ENCODE measurements at places on chromosomes 6 and 20.

DNA sequence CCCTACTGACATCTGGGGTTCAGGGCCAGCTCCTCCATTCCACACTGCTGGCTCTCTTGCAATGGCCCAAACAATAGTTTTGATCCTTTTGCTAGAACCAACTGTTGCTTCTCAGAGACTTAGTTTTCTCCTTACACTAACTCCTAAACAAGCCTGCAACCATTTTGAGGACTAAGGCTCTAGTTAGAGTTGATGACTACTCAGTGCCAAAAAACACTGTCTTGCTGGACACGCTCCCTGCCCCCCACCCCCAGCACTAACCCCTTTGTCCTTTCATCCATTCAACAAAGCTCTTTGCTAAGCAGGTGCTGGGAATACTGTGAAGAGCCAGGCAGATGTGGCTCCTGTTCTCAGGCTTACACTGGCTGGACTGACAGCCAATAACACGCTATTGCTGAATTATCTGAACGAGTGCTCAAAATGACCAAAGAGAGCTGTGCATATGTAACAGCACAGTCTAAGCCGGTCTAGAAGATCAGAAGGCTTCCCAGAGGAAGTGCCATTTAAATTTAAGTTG, 17.6 kb downstream of the GCLC start:
- DNase-seq = peak; percentile 50

- no peak for DNase-seq
These were observed 189.9 kb upstream of the GMDS start for GRCh38 chr6:2435323-2435722.

DNA sequence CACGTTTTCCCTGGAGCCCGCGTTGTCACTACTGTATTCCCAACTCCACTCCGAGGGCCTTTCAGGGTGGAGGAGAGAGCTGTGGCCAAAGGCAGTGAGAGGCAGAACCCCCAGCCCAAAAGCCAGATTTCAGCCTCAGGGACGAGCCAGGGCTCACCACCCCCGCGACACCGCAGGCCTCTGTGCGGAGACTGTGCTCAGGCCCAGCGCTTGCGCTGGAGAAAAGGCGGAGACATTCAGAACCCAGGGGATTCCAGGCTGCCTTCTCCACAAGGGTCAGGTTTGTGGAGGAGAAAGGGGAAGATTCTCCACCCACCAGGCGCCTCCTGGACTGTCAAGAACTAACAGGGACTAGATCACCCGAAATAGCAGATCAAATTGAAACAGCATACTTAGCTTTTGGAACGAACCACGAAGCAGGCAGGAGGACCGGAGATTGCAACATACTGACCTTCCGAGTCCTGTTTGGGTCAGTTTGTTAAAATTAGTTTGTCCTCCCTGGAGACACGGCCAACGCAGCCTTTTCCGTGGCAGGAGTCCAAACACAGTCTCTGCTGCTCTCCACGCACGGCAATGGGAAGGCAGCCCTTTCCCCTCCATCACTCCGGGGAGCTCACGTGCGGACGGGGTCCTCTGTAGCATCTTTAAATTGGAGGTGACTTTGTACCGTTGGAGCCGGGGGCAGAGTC, 14.4 kb downstream of the DLL1 start:
- no peak for DNase-seq

- DNase-seq = no peak
These were observed 73.0 kb downstream of the RNGTT start for GRCh38 chr6:88890394-88890793.

GRCh38 chr20:34709044-34709830, 5.1 kb downstream of the TP53INP2 start:
- DNase-seq = peak; percentile 88

- no peak for DNase-seq
These were observed 34.0 kb upstream of the FOXO3 start for GRCh38 chr6:108526739-108527174.

GRCh38 chr6:101516578-101516977, 123.1 kb downstream of the GRIK2 start:
- DNase-seq = peak; percentile 19

- no peak for DNase-seq
These were observed 95.5 kb downstream of the F13A1 start for GRCh38 chr6:6224933-6225486.

DNA sequence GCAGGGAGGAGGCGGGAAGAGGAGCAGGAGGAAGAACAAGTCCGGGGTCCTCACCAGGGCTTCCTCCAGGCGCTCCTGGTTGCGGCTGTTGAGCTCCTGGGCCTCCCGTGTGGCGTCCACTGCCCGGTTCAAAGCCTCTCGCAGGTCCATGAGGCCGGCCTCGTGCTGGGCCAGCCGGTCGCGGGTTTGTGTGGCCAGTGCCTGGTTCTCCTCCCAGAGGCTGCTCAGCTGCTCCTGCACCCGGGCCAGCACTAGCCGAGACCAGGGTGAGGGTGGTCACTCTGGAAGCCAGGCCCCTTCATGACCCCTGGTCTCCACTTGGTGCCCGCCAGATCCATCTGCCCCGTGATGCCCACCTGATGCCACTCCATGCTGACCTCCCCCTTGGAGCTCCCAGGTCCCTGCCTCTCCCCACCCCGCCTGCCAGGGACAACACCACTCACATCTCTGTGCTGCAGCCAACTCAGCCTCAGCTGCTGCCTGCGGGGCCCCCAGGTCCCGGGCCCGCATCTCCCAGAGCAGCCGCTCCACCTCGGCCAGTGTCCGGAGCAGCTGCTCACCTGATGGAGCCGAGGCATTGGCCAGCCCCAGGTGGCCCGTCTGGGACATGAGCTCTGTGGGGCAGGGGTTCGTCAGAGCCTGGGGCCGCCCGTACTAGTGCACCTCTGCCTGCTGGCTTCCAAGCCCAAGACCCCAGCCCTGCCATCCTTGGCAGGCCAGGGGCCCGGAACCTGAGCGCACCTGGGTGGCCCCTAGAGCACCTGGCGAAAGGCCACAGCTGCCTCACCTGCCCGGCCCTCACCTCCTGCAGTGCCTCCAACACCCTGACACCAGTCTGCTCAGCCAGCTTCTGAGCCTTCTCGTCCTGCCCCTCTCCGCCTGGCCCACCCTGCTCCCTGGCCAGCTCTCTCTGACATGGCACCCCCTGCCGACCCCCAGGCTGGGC, 15.9 kb downstream of the ADRM1 start:
- no peak for DNase-seq

DNA sequence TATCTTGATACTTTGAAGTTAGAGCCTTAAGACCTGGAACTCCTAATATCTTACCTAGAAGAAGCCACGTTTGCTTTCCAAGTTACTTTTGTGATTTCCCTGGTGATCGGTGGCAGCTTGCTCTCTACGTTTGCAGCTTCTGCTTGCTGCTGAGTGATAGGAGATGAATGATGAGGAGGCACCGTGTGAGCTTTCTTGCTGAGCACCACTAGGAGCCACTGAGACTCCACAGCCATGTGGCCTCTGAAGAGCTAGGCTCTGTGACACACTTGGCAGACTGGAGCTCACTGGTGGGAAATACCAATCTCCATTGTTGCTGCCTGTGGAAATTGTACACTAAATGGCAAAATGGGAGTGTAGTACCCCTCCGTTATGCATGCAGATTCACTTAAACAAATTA, 161.8 kb downstream of the IBTK start:
- DNase-seq = no peak

- DNase-seq = no peak
These were observed 13.5 kb upstream of the TBX18 start for GRCh38 chr6:84777888-84778287.

DNA sequence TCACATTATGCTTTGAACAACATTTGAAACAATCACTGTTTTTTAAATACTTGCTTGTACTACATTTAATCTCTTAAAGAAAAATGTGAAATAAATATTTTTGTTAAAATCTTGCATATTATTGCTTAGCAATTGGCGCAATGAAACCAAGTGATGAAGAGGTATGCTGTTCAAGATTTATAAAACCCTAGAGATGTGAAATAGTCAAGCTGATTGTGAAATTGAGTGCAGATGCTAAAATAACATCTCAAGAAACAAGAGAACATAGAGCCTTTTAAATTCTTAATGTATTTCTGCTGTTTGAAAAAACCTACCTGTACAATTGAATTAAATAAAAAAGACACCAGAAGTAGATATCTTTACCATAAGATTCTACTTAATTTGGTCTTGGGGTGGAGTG, 179.2 kb upstream of the MCHR2 start:
- DNase-seq = no peak

DNA sequence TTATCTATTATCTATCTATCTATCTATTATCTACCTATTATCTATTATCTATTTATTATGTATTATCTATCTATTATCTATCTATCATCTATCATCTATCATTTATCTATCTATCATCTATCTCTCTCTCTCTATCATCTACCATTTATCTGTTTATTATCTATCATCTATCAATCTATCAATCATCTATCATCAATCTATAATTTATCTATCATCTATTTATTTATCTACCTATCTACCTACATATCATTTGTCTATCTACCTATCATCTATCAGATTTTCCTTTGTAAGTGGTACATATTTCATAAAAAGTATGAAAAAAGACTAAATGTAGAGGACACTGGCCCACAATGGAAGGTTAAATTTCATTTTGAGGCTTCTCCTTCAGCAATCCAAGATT, 212.1 kb upstream of the EXOC2 start:
- no peak for DNase-seq

DNA sequence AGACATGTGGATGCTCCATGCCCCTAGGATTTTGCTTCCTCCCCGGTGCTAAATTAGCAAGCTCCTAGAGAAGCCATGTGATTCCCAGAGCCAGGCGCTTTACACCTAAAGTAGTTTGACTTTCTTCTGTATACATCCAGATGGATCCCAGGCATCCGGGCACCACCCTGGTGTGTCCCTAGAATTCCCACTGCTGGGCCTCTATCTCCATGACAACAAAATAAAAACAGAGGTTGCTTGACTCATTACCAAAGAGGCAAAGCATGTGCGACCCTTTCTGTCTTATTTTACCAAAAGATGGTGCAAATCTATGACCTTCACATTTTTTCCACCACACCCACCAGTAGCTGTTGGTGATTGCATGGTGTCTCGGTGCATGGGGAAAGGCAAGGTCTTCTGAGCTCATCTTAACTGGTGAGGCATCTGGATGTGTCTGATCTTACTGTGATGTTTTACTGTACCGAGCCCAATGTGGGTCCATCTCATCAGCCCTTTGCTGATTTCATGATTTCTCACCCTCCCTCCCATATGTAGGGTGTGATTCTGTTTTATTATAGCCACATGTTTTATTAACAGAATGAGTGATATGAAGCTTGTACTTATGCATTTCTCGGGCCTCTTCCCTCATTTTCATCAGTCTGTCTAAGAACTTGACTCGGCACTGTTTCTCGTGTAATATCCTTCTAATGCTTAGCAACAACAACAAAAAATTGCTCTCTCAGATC, 27.4 kb upstream of the VAPB start:
- no peak for DNase-seq

- no peak for DNase-seq
These were observed 39.4 kb upstream of the MYLIP start for GRCh38 chr6:16089232-16090062.

- no peak for DNase-seq
These were observed 12.7 kb upstream of the PSMF1 start for GRCh38 chr20:1105599-1106194.

- DNase-seq = no peak
These were observed 21.5 kb downstream of the MANBAL start for GRCh38 chr20:37310951-37311350.

GRCh38 chr6:126100386-126100785, 114.0 kb downstream of the TRMT11 start:
- no peak for DNase-seq

GRCh38 chr6:1136415-1136774, 175.5 kb upstream of the FOXQ1 start:
- peak; percentile 68 for DNase-seq

DNA sequence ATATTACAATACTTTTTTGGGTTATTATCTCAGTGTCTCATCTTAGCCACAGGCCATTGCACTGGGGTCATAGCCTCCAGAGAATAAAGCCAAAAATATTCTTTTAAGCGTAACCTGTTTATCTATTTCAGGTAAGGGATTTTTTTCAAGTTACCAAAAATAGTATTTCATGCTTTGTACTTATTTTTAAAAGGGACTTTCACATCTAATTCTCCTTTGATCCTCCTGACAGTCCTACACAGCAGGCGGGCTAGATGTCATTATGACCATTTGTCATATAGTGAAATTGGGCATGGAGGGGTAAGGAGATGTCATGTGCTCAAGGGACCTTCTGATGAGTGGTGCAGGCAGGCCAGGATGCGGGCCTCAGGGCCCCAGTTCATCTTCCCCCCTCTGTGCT, 68.9 kb downstream of the TBC1D7 start:
- DNase-seq = no peak

DNA sequence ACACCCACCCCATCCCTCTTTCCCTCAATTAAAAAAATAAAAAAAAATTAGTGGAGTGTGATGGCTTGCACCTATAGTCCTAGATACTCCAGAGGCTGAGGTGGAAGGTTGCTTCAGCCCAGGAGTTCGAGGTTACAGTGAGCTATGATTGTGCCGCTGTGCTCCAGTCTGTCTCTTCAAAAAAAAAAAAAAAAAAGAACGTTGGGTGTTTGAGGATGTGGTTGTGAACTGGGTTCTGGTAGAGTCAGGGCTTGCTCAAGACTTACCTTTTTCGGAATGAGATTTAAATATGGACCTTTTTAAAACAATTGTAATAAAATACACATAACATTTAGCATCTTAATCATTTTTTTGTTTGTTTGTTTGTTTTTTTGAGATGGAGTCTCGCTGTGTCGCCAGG, 211.9 kb downstream of the OR2B2 start:
- no peak for DNase-seq

DNA sequence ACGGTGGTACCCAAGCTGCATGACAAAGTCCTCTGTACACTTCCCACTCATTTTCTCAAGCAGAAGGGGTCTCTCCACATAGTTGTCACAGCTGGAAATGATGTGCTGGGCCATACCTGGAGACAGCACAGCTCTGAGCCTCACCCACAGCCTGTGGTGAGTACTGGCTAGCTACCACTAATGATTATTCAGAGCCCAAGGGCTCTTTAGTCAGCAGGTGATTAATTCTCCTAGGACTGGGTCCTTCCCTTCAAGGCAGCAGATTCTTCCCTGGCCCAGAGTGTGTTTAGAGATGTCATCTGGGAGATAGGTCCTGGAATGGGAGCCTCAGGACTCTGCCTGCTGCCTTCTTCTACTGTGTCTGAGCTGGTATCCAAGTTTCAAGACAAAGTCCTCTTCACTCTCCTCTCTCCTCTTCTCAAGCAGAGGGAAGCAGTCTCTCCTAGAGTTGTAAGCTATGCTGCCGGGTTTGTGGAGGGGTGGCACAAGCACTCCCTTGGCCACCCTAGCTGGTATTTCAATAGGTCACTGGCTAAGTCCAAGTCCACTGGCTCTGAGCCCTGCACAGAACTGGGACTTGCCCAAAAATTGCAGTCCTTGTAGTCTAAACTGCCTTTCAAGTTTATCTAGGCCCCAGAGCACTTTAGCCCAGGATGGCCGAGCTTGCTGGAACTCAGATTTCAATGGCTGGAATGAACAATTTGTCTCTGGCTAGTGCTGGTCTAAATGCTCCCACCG, 49.8 kb upstream of the VGLL2 start:
- DNase-seq = no peak

DNA sequence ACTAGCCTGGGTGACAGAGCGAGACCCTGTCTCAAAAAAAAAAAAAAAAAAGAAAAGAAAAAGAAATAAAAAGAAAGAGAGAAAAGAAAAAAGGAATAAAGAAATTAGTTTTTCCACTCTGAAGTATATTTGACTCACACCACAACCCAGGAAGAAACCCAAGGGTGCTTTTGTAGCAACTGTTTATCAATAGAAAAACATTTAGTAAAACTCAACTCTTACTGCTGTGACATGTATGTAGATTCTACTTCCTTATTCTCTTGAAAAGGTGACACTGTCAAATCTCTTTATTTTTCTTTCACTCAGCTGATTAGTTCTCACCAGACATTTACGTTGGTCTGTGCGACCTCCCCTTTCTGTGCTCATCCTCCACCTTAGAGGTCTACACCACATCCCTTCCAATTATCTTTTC, 99.9 kb upstream of the SHLD1 start:
- DNase-seq = no peak

Data from NCI-H1105 (cell line).